ENCODE measurements at places on chromosomes 2 and 18.

- DNase-seq: no peak
These were observed 87.7 kb downstream of the RTN4 start for GRCh38 chr2:54962511-54962910.

DNA sequence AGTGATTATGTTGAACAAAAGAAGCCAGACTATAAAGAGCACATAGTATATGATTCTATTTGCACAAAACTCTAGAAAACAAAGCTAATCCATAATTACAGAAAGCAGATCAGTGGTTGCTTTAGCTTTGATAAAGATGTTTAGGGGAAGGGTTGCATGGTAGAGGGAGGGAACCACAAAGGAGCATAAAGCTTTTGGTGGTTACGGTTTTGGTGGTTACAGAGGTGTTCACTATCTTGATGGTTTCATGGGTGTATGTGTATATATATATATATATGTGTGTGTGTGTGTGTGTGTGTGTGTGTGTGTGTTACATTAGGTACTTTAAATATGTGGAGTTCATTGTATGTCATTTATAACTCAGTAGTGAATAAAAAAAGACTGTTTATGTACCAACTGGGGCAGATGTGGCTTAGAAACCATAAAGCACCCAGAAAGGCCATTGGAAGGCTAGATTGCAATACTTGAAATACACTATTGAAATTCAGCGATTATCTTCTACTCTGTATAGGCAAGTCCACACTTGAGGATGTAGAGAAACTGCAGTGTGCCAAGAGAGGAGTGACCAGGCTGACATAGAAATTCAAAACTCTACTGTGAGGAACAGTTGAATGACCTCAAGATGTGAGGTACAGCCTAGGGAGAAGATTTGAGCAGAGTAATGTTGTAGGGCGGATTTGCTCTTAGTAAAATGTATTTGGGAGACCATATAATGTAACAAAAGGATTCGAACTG lies 60.6 kb downstream of the CAB39 start:
- no peak for DNase-seq

DNA sequence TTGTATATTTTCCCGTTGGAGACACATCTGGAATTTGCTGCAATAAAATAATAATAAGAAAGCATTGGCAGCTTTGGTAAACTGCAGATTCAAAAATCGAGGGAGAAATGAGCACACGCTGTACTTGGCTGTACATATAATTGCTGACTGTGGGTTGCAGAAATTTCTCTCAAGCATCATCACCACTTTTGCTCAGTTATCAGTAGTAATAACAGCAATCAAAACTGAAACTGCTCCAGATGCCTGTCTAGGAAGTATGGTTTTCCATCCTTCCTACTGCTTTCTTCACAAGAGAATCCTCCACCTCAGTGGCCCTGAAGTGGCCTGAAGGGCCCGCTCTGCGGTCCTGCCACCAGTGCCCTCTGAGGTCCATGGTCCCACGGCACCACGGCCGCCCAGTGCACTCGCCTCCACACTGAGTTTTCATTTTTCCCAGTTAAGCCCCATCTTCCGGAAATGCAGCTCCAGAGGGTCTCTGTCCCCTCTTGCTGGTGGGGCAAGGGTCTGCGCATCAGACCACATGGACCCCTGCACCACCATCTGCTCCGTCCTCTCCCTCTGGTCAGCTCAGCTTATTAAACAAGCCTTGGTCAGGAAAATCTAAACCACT lies 3.9 kb downstream of the DUSP28 start:
- no peak for DNase-seq

- DNase-seq: no peak
These were observed 119.2 kb upstream of the ACVR1C start for GRCh38 chr2:157747695-157748370.

- no peak for DNase-seq
These were observed 66.3 kb downstream of the FIGN start for GRCh38 chr2:163669506-163669905.

GRCh38 chr2:100577777-100578176 lies 15.0 kb downstream of the PDCL3 start:
- no peak for DNase-seq

DNA sequence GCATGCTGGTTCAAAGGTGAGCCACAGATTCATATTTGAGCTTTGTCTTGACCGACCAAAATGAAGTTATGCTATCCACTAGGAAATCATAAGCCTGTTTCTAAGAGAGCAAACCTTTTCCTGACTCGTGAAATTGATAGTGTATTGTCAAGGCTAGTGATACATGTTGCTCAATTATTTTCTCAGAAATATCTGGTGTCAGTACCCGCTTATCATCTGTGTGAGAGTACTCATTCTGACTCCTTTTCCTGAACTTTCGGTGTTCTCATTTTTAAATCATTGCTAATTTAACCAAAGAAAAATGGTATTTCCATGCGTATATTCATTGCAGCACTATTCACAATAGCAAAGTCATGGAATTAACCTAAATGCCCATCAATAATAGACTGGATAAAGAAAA lies 56.2 kb downstream of the SGPP2 start:
- no peak for DNase-seq

DNA sequence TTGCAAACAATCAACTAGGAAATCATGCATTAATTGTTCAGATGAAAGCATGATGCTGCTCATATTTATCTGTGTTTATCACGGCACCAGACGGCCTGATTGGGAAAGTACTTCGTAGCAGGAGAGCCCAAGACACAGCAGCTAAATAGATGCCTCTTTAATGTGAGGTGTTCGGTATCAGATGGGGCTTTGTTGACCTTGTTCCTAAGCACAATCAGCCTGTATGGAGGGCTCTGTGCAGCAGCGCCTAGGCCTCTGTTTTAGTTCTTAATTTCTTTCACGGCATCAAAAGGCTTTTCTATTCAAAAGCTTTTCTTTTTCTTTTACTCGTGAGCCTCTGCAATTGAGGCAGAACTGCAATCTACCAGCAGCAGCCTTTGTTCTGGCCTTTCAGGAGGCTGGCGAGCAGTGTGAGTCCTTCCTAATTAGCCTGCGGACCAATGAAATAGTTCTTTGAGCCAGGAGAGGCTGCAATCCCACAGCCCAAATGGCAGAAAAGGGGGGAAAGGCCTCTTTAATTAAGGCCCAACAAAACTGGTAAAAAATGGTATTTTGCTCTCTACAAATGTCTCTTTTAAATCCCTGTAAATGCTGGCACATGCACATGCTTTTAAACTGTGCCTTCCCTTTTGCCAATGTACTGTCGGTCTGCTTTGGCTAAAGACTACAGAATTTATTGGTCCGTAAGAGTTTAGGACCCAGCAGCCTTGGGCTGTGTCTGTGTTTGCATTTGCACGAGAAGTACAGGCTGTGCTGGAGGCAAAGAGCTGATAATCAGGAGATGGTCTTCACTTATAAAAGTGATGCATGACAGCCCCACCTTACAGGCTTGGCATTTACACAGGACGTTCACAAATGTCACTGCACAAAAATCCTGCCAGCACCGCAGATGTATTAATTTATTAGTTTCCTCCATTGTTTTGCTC lies 159.6 kb downstream of the RND3 start:
- no peak for DNase-seq

DNA sequence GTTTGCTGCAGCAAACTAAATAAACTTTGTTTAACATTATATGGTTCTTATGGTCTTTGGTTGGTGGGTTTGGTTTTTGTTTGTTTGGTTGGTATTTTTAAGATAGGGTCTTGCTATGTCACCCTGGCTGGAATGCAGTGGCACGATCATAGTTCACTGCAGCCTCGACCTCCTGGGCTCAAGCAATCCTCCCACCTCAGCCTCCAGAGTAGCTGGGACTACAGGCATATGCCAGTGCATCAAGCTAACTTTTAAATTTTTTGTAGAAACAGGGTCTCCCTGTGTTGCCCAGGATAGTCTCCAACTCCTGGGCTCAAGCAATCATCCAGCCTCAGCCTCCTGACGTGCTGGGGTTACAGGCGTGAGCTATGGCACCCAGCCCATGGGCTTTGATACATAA lies 7.1 kb upstream of the RPRD1A start:
- no peak for DNase-seq

GRCh38 chr18:47772374-47773248 lies 157.8 kb downstream of the SMAD2 start:
- DNase-seq: peak; percentile 59

DNA sequence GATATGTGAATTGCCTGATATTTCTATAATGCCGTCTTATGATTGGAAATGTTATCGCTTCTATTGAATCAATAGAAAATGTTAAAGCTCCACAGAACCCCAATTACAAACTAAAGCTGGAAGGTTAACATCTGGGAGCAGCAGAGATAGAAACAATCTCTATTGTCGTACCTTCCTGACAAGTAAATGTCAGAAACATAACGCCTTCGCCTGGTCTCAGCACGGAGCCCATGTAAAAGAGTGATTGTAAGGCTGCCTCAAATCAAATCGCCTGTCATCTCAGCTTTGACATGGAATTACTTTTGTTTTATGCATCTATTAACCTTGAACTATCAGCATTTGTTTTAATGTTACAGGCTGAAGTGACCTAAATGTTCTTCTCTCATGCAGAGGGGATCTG lies 885.9 kb upstream of the PIK3C3 start:
- DNase-seq: no peak

- no peak for DNase-seq
These were observed 11.9 kb downstream of the SDC1 start for GRCh38 chr2:20212871-20213503.

GRCh38 chr2:74391209-74391579 lies 11.1 kb upstream of the DCTN1 start:
- DNase-seq: no peak

- no peak for DNase-seq
These were observed 150.2 kb downstream of the TMEFF2 start for GRCh38 chr2:192044496-192044895.

DNA sequence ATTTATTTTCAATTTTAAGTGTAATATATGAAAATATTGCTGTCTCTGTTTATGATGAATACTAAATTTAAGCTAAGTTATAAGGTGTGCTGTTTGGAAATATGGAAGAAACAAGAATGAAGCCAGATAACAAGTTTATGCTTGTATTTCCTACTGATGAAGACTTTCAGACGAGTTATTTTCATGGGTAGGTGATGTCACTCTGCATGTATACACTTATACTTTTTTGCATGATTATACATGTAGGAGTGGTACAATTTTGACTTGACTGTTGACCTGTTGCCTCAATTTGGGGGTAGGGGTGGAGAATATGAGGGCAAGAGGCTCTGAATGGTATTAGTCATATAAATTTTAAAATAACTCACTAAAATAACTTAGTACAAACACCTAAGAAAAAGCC lies 133.7 kb downstream of the HAUS1 start:
- no peak for DNase-seq

GRCh38 chr2:240500561-240501423 lies 57.0 kb downstream of the ANKMY1 start:
- DNase-seq: no peak

- DNase-seq: no peak
These were observed 113.1 kb upstream of the HAAO start for GRCh38 chr2:42905341-42906110.

- DNase-seq: no peak
These were observed 256.1 kb upstream of the MEX3C start for GRCh38 chr18:51453594-51453993.

DNA sequence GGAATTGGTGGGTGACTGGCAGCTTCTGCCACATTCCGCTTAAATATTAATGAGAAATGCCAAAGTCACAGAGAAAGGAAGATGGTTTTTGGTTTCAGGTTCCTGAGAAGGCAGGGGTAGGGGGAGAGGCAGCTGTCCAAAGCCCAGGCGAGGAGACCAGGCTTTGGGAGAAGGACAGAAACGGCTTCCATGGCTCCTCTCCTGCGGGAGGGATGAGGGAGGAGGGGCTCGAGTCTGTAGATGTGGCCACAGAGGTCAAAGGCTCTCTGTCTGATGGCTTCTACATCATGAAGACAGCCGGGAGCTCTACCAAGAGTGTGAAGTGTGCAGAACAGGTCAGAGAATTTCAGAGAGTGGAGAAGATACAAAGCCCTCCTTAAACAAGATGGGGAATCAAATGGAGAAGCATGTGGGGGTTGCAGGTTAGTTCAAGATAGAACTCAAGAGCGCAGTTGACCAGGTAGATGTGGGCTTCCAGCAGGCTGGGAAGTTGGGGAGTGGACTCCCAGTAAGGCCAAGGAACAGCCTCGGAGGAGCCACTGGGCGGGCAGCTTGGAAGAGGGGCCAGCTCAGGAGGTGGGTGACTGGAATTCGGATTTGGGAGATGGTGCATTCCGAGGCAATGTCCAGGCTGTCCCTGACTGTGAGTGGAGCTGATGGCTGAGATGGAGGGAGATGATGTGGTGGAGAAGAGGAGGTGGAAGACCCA lies 23.8 kb upstream of the HPCAL1 start:
- DNase-seq: no peak

- DNase-seq: no peak
These were observed 752 bp upstream of the BAZ2B start for GRCh38 chr2:159617100-159617499.

DNA sequence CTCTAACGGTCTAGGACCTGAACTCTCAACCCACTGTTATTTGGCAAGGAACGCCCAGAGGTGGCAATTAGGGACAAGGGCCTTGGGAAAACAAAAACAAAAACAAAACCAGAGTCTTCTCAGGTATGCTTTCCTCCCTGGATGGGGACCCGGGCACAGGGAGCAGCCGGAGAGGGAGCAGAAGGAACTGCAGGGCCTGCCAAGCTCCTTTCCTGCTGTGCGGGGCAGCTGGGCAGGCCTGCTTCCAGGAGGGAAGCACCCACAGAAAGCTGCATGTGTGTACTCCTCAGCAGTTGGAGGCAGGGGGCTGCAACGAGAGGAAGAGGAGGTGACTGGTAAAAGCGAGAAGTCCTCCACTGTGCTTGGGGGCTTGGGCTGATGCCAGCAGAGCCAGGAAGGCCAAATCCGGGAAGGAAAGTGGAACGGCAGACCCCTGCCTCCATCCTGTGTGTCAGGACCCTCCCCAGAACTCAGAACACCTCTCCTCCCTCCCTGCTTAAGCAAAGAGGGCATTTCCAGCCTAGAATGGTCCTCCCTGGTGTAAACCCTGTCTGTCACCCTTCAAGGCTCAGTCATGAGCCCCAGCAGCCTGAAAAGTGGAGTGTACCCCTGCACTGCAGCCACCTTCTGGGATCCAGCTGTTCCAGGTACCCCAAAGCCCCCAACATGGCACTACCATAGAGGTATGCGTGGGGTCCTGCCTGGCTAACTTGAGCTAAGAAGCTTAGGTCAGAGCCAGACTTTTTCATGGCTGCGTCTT lies 56.3 kb downstream of the DNMT3A start:
- no peak for DNase-seq

DNA sequence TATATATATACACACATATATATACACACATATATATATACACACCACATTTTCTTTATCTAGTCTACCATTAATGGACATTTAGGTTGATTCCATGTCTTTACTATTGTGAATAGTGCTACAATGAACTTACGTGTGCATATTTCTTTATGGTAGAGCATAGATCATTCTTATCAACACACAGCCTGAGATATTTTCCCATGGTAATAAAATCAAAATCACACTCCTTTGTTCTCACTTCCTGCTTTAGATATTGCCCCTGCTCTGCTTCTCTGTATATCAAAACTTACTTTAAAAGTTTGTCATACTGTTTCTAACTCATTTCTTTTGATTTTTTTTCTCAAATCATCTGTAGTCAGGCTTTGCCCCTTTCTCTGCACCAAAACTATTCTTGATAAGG lies 119.9 kb downstream of the DCC start:
- no peak for DNase-seq

- no peak for DNase-seq
These were observed 4.8 kb upstream of the OXER1 start for GRCh38 chr2:42768706-42769256.

GRCh38 chr2:233418052-233418760 lies 63.9 kb downstream of the DGKD start:
- no peak for DNase-seq
